Cardiac septum (tissue), 1 donor: ENCODE measurements at places on chromosomes 12 and 14.

- DNase-seq, result no peak
Measured at GRCh38 chr12:117572755-117573154, 211.3 kb upstream of the NOS1 start.

- no peak for DNase-seq
Measured at GRCh38 chr12:125193376-125194152, 128.3 kb downstream of the AACS start.

DNA sequence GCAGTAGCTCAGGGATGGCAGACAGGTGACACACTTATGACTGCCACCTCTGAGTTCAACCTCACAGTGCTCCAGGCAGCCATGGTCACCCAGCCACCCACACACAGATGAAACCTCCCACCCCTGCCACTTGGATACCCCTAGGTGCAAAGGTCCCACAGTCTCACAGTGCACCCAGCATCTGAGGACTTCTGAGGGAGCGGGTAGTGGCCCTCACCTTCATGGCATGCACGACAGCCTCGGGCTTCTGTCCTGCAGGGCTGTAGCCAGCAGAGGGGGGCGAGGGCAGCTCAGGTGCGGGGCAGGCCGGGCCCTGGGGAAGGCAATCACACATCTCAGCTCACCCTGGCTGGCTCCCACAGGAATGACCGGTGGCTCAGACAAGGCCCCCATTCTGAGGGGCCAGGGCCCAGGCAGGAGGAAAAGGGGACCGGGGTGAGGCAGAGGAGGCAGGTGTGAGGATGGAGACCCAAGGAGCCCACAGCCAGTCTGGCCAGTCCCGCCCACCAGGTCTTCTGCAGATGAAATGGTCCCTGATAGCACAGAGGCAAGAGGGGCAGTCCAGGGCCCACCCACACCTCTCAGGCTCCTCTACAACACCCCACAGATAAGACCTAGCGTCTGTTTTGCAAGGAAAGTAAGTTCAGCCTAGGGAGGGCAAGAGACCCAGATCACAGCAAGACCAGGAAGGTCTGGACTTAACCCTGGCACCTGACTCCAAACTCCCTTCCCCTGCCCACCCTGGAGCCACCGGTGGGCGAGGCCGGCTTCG, 35.8 kb downstream of the CCNK start:
- peak; percentile 71 for DNase-seq

GRCh38 chr14:61460718-61461611, 139.6 kb downstream of the PRKCH start:
- DNase-seq, result no peak

- no peak for DNase-seq
Measured at GRCh38 chr12:69066492-69067373, 133.8 kb upstream of the CPM start.

GRCh38 chr12:31804185-31804504, 75.3 kb upstream of the AMN1 start:
- no peak for DNase-seq

DNA sequence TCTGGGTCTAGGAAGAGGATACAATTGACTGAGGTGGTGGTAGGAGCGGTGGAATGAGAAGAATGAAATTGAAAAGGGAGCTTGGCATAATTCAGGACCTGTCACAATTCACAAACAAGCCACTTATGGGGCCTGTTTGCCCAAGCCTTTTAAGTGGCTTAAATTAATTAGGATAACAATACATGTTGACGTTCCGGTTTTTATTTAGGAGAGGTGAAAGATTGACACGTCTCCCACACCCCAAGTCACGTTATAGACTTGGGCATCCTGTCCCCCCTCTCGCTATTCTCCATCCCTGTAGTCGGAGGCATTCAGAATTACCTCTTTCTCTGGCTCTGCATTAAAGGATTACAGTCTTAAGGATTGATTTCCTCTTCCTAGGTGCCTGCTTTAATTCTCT, 954 bp upstream of the CALCOCO1 start:
- no peak for DNase-seq

- no peak for DNase-seq
Measured at GRCh38 chr12:122523280-122523679, 3.5 kb downstream of the RSRC2 start.

- DNase-seq, result no peak
Measured at GRCh38 chr14:74702293-74702692, 10.6 kb downstream of the AREL1 start.

DNA sequence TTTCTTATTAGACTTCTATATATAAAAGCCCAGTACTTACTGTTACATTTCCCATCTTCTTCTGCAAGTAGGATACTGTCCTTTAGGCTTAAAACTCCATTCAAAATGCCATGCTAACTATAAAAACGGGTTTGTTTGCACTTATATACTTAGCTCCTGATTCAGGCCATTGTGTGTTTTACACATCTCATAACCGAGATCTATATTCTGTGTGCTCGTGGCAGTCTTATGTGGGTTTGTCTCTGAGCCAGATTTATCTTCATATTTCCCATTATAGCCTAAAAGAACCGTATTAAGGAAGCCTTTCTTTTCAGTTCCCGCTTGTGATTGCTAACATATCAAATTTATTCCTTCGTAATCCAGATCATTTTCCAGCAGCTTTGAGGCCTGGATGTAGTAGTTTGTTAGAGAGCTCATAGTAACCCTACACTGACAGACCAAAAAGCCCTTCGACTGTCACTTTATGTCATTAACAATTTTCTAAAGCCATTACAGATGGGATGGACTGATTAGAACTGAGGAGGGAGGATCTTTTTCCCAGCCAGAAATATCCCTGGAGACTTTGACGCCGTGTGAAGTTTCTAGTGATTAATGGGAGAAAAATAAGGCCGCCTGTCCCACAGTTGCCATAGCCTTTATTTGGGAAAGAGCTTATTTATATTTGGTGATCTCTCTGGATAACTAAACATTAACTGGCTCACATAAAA, 508.5 kb downstream of the FOXG1 start:
- no peak for DNase-seq

GRCh38 chr12:16148938-16149337, 128.5 kb downstream of the SLC15A5 start:
- no peak for DNase-seq

- DNase-seq, result no peak
Measured at GRCh38 chr12:13227191-13227590, 30.7 kb downstream of the EMP1 start.

DNA sequence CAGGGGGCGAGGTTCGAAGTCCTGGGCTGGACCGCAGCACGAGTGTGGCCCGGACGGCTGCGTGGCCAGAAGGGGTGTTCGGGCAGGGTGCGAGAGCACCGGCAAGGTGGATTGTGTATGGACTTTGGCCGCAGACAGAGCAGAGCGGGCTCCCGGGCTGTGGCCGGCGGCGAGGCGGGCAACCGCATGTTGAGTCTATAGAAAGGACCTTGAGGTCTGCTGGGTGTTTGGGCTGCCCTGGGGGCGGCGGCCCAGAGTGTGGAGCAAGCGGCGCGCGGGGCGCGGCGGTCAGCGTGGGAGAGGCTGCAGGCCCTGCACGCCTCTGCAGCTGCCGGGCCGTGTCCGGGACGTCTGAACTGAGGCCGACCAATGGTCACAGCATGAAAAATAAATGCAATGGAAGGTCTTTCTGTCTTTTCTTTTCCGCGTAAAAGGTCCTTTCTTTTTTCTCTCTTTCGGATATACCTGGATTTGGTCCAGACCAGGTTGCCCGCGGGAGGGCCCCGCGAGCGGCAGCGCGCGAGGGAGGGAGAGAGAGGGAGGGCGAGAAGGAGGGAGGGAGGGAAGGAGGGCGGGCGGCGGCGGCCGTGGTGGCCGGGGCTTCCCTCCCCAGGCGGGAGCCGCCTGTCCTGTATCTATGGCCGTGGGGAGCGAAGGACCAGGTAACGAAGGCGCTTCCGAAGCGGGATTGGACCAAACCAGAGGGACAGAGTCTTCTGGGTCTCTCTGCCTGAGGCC, 5.5 kb upstream of the HOXC9 start:
- DNase-seq, result no peak

DNA sequence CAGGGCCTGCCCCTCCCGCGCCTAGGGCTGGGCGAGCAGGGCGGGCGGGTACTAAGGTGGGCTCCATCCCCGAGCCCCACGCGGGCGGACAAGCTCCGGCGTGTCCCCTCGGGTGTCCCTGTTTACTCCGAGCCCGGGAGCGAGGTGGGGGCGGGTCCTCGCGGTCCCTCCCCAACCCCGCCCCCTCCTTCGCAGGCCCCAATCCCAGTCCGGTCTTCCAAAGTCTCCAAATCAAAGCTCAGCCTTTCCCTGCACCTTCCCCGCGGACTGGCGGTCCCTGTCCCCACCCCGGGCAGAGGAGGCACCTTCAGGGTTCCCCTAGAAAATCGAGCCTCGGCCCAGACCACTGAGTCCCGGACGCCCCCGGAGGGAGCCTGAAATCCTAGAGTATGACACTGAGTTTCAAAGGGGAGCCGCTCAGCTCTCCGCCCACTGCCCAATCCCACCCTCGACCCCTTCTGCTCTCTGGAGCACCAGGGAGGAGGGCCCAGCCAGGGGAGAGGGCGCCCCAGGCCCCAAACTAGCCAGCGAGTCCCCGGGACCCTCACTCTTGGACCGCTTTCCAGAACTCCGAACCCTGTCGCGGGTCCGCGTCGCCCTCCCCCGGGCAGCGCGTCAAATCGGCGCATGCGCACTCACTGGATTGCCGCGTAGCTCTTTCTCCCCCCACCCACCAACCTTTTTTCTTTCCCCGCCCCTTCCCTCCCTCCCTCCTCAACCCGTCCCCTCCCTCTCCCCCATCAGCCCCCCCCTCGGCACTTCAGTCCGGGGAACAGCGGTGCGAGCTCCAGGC, at the start of gene LRP1:
Gene LRP1, plus strand, starts transcription at position 758 of the 793 bp plus-strand sequence. CDS start 482 bp downstream, outside the sequence.
- DNase-seq, result peak; percentile 89

DNA sequence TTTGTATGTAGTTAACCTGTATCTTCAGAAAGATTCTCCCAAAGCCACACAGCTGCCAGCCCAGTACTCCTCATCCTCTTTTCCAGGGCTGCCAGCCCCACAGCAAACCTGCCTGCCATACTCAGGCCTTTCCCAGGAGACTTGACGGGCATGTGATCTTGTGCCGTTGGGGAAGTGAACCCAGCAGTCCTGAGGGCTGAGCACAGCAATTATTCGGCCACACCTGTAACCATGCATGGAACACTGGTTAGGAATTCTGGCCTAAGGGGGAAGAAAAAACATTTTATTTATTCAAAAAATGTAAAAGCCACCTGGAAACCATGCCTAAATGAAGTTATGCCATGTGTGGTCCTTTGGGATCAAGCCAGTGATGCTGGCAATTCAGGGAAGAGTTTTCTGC, 145.3 kb downstream of the GRIN2B start:
- no peak for DNase-seq

GRCh38 chr12:24664161-24664880, 284.6 kb downstream of the BCAT1 start:
- DNase-seq, result no peak

DNA sequence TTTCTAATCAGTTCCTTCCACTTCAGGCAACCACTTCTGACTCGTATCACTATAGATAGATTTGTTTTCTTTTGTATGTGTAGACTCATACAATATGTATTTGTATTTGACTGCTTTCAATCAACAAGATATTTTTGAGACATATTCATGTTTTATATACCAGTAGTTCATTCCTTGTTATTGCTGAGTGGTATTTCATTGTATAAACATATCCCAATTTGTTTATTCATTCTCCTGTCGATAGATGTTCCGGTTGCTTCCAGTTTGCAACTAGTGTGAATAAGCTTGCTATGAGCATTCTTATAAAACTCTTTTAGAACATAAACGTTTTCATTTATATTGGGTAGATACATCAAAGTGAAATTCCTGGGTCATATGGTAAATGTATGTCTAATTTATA, 119.2 kb downstream of the FIGNL2 start:
- no peak for DNase-seq

GRCh38 chr12:46493834-46494181, 121.2 kb upstream of the SLC38A2 start:
- DNase-seq, result no peak

DNA sequence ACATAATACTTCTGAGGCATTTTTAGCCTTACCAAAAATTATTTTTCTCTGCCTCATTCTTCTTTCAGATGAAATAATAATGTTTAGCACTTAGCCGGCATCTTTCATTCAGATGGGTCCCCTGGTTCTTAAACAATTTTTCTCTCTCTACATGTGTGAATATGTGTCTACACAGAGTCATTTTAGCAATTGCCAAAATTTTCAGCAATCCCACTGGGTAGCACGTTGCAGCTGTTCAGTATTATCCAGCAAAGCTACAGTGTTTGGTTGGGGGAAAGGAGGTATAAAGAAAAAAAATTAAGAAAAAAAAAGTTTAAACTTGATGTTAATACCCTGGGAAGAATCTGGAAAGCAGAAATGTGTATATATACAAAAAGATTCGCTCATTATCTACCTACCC, 160.5 kb upstream of the TRHDE start:
- DNase-seq, result no peak

DNA sequence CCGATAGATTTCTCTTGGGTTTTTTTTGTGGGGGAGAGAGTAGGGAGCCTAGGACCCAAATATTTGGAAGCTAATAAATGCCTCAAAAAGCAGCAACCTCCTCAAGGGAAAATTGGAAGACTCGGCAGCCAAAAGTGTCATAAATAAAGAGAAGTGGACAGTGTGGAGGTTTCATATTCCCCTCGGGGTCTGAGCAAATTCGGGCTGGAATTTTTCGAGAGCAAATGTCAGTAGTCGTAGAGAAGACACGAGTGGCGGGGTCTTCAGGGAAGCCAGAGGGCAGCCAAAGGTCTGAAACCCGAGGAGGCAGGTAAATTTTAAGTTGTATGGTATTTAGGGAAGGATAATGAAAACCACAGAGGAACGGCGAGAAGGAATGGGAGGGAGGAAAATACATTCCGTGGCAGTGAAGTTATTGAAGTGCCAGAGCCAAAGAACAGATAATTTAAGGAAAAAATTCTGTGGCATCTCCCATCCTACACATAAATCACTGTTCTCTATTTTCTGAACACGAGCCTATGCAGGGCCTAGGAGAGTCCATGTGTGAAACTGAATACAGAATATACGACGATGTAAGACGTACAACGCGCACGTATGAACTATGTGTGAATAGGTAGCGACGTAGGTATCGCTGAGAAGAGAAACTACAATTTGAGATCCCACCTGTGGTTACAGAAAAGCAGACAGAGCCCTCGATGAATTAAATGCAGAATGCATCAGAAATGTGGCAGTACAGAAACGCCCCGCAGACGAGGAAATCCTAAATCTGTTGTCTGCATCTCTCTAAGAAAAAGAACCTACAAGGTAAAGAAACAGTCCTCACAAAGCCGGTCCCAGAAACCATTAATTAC, 12.9 kb downstream of the BCL11B start:
- DNase-seq, result no peak
